ENCODE measurements at places on chromosomes 16 and 17.

DNA sequence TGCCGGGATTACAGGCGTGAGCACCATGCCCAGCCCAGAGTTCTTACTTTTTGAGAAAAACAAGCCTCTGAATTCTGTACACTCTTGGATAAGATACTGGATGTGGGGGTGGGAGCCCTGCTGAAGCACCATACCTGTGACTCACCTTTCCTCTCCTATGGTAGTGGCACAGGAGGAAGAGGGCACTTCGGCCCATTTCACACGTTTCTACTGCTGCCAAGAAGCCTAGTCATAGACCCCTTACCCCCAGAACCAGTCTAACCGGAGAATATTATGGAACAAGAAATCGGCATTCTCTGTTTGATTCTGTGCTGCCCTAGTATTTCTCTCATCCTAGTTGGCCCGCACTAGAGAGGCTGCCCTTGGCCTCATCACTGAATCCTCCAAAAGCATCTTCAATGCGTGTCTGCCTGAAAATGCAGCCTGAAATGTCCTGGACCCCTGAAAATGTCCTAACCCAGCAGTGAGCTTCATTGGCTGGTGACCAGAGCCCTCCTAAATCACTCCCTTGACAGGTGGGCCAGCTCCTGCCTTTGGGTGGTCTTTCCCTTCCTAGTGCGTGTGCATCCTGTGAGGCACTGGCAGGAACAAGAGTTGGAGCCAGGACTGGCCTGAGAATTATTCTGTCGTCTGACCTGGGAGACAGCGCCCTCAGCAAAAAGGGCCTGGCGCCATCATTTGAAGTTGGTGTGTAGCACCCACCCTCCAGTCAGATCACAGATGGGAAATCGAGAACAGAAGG lies 37.9 kb downstream of the NDEL1 start:
- DNase-seq = no peak

GRCh38 chr17:28749516-28750177 lies 5.8 kb downstream of the TRAF4 start:
- DNase-seq = no peak

GRCh38 chr17:43671755-43672519 lies 10.2 kb upstream of the MEOX1 start:
- DNase-seq = no peak

DNA sequence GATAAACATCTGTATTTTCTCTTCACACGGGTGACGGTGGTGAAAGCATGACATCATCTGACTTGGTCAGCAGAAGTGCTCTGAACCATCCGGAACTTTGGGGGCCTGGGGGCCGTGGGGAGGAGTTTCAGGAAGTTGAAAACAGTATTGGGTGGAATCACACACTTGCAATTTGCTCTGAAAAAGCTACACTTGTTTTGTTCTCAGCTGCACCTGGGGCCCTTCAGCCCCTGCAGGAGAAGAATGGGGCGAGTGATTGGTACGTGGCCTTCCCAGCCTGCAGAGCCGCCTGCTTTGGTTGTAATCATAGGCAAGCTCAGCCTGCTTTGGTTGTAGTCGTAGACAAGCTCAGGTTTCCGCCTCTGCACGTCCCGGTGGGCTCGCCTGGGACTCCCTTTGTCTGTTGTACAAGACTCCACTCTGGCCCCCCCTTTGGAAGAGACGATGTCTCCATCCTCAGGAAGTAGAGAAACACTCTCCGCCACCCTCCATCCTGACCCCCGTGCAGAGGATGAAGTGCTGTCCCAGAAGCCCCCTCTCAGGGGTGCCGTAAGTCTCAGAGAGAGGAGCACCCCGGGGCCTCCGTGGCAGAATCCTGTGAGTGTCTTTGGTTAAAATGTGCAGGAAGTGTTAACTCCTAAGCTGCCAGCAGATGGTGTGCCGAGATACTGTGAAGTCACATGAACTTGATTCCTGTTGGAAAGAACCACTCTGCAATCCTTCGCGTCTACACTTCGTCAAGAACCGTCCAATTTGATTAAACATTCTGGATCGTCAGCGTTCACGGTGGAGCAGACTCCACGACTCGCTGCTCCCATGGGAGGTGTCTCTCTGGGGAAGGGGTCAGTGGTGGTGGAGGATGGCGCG lies 5.4 kb downstream of the BANP start:
- peak; percentile 43 for DNase-seq

GRCh38 chr17:51398687-51399086 lies 138.3 kb downstream of the UTP18 start:
- DNase-seq = no peak

GRCh38 chr17:2023692-2024571 lies 1.2 kb downstream of the RTN4RL1 start:
- DNase-seq = no peak

DNA sequence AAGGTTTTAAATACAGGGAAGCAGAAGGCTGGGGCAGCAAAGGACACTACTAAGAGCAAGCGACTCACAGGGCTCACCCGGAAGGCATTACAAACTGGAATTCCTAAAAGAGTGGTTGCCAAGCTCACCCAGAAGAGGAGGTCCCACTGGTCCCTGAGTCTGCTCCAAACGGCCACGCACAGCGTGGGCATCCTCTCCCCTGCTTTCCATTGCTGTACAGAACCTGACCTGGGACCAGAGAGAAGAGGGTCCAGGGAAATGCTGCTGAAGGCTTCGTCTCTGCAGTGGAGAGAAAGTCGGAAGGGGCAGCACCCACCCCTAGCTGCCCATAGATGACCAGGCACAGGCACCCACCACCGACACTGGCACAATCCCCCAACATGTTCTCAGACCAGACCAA lies 67.2 kb downstream of the ADCY9 start:
- DNase-seq = no peak

DNA sequence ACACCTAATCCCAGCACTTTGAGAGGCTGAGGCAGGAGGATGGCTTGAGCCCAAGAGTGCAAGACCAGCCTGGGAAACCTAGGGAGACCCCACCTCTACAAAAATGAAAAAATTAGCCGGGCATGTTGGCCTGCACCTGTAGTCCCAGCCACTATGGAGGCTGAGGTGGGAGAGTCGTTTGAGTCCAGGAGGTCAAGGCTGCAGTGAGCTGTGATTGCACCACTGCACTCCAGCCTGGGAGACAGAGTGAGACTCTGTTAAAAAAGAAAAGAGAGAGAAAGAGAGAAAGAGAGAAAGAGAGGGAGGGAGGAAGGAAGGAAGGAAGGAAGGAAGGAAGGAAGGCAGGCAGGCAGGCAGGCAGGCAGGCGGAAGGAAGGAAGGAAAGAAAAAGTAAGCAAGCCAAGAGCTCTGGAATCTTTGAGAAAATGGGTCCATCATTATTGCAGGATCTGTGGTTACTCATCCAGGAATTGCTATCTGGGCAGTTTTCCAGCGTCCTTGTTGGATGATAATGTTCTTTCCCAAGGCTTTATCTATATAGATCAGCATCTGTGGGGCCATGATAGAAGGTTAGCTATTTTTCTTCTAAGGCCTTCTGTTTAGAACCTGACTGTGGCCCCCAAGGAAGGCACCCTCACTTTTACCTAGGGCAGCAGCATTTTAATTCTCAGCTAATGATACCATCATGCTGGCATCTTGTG lies 533.2 kb upstream of the CDH5 start:
- DNase-seq = no peak

DNA sequence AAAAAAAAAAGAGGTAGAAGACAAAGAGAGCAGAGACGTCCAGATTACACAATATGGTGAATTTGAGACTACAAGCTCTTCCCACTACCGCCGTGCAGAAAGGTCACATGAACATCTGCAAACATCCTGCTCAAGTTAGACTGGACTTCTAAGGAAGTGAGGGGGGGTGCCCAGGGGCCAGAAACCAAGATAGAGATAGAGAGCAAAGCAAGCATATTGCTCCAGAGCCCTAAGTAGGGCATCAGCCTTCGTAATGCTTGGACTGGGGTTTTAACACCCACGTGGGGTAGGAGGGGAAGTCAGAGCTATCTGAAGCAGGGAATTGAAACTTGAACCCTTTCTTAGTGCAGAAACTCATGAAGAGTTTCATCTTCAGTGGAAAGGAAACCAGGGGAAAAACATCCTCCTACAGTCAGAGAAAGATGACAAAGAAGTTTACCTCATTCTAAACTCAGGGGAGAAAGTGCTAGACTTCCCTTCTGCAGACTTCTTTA lies 8.7 kb downstream of the CLEC19A start:
- DNase-seq = no peak

GRCh38 chr16:15415511-15415985 lies 18.8 kb upstream of the BMERB1 start:
- no peak for DNase-seq
